ENCODE measurements at places on chromosomes 11 and 22. TPM values are rescaled to one million over a fixed set of nuclear protein-coding genes. Genes with fewer than 3 reads are reported as not detected.

DNA sequence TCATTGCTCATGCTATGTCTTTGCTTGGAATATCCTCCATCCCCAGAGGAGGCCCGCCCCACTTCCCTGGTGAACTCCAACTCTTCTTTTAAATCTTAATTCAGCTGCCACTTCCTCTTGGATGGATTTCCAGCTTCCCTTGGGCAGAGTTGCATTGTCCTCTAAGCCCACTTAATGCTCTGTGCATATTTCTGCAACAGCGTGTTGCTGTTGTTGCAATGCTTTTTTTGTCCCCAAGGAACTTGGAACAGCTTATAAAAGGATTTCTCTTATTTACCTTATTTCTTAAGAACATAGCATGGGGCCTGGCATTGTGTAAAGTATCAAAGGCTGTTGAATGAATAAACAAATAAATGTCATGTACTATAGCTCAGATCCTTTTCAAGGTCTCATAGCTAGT, 507.4 kb downstream of the METTL15 start:
- no peaks in the 10 kb centered on the region for H3K27me3 ChIP-seq
- H3K4me3 ChIP-seq = no peak overlapping the region
- H3K36me3 ChIP-seq = no peaks in the 10 kb centered on the region
- no peak for DNase-seq
- no peak overlapping the region for H3K27ac ChIP-seq

Gene SAA4
- total RNA-seq = not detected

Gene CHCHD10
- total RNA-seq = 22.5 TPM

- H3K4me3 ChIP-seq = no peak overlapping the region
- no peak for DNase-seq
- no peaks in the 10 kb centered on the region for H3K27me3 ChIP-seq
- no peaks in the 10 kb centered on the region for H3K4me1 ChIP-seq
- no peak overlapping the region for H3K27ac ChIP-seq
Observed at GRCh38 chr11:2752923-2753322, 53.1 kb upstream of the KCNQ1OT1 start.

- H3K27me3 ChIP-seq = no peaks in the 10 kb centered on the region
- H3K4me1 ChIP-seq = no peaks in the 10 kb centered on the region
- DNase-seq = no peak
- no peak overlapping the region for H3K27ac ChIP-seq
Observed at GRCh38 chr11:68940651-68941323, 37.1 kb downstream of the IGHMBP2 start.

Gene SMCO4
- 2.7 TPM for total RNA-seq

DNA sequence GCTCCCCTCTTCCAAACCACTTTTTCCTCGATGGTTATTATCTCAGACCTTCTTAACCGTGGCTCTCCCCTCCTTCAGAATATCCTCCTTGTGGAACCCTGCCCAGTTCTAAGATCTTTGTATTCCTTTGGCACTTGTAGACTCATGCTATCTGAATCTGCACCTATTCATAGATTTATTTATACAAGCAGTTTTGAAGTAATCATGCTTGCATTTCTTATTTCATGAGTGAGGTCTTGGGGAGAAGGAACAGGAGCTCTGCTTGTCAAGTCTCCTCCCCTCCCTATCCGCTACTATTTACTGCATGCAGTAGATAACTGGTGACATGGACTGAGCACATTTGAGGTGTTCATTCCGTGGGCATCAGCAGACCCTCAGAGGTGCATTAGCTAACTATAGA, 5.4 kb upstream of the MADD start:
- H3K27me3 ChIP-seq = no peaks in the 10 kb centered on the region
- H3K27ac ChIP-seq = no peak overlapping the region
- H3K4me3 ChIP-seq = no peak overlapping the region
- DNase-seq = no peak
- peaks cover 38% of the 10 kb centered on the region for H3K4me1 ChIP-seq

DNA sequence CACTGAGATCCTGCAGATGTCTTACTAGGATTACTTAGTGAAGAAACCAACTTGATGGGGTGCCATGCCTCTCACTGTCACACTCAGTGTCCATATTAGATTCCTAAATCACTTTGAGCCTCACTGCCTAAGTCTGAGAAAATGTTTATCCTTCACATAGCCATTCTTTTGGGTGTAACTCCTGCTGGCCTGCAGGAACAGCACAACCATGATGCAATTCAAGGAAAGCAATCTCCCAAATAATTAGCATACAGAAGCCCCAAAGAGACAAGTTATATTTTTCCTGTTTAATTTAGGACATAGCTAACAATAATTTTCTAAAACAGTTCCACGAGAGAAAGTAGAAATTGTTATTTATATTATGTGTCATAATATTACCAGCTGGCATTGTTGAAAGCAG, 655.5 kb downstream of the KCNA4 start:
- no peaks in the 10 kb centered on the region for H3K27me3 ChIP-seq
- H3K4me1 ChIP-seq = no peaks in the 10 kb centered on the region
- DNase-seq = no peak
- H3K27ac ChIP-seq = no peak overlapping the region
- H3K36me3 ChIP-seq = no peaks in the 10 kb centered on the region
- no peak overlapping the region for H3K4me3 ChIP-seq

- no peak overlapping the region for H3K27ac ChIP-seq
- H3K4me3 ChIP-seq = no peak overlapping the region
- no peaks in the 10 kb centered on the region for H3K4me1 ChIP-seq
Observed at GRCh38 chr11:15161790-15162189, 47.1 kb downstream of the INSC start.

Gene DERL3
- 24.5 TPM for total RNA-seq

Gene PTDSS2
- total RNA-seq = 23.4 TPM
